ENCODE measurements at places on chromosomes 5 and 9.

DNA sequence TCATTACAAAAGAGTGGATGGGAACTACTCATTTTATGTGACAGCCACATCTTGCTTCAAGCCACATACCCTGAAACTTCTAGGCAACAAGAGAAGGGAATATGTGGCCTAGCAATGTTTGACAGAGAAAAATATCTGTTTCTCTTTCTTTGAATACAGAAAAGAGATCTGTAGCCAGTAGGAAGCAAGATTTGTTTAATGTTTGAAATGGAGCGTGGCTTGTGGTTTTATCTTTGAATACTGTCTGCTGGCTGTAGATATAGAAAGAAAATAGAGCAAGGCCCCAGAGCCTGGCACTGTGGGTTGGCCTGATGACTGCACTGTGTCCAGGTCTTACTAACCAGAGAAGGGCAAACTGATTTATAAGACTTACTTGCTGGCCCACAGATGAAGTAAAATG lies 133.8 kb downstream of the ARHGEF28 start:
- no peak for DNase-seq

DNA sequence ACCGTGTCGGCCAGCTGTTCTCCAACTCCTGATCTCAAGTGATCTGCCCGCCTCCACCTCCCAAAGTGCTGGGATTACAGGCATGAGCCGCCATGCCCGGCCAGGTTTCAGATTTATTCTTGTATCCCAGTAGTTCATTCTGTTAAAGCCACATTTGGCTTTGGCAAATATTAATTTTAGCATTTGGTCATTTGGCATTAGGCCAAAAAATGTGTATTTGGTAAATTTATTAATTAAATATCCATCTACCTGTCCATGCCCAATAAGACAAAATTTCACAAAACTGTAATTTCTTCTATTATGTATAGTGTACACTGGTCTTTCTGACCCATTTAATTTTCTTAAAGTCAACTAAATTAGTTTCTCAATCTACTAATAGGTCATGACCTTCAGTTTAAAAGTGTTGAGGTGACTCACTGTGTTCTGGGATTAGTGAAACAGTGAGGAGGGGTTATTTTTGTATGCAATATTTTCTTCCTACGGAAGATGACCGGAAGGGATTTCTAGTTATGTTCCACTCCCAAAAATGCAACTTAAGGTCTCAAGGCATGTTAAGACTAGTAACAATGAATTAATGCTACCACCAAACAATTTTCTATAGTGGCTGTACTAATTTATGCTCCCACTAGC lies 21.0 kb downstream of the OSTF1 start:
- DNase-seq: no peak

- no peak for DNase-seq
Measured at GRCh38 chr9:19879062-19879461, 90.2 kb upstream of the SLC24A2 start.

DNA sequence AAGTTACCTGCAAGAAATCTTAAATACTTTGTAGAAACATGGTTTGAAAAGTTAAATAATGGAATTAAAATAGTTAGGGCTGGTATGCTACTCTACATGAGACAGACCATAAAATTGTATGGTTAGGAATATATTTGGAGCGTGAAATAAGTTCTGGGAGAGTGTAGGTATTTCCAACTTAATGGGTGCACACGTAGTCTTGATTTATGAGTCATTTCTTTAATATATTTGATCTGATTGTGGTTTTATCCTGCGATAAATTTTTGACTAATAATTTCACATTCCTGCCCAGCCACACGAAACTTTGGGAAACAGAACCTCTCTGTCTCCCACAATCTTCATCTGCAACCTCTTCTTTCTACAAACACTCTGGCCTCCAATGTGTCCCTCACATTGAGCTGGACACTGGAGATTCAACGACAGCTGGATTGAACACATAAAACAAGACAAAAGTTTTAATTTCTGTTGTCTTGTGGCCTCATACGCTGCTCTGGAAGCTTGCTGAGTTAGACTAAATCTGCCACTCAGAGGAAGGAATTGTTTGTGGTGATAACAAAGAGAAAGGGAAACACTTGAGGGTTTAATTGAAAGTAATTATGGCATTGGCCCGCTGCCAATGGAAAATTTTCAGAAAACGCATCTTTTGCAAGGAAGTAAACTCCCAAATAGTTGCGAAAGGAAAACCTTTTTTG lies 201.8 kb upstream of the ZNF608 start:
- no peak for DNase-seq

DNA sequence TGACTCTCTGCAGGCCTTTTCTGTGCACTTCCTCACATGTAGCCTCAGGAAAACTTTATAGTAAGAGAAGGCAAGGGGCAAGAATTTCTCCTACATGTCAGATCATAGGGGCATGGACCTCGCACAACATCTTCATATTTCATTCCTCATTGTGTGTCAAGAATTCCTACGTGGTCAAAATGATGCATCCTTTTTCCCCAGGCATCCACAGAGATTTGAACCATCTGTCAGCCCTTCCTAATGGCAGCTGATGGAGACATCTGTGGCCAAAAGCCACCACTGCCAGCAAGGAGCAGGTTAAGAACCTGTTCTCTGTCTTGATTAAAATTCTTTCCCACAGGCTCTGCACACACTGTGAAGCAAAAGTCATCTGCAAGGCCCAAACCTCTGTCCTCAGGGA lies 42.5 kb downstream of the MFAP3 start:
- DNase-seq: no peak

Measured in GM20000 (cell line).